ENCODE measurements at places on chromosomes 3 and 15.

GRCh38 chr3:138873471-138874278, 38.9 kb upstream of the PIK3CB start:
- no peak for DNase-seq

DNA sequence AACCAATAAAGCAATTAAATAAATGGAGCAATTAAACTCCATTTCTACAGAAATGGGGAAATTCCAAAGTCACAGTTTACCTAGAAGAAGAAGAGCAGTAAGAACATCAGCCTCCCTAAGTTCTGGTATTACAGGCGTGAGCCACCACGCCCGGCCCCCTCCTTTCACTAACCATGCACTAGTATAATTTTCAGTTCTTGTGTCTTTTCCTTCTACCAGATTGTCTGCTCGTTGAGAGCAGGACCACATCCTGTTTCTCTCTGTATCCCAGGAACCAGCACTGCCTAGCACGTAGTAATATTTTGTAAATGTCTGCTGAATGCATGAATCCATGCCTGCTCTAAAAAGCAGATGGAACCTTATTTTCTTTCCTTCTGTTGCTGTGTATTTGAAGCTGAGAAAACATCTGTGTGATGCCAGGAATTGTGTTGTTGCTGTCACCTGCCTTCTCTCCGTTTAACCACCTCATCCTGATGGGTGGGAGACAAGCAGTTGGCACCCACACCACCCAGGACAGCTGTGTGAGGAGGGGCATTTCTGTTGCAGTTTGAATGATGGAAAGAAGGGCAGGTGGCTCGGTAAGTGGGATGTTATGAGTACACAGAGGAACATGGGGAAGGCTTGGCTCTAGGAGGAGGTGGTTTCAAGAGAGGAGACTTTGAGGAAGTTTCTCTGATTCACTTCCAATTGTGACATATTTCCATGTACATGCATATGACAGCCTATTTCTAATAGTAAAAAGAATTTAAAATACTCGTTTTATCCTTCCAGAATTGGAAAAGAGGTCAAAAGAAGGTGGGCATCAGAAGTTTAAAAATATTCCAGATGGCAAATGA, 30.1 kb downstream of the PXYLP1 start:
- no peak for DNase-seq

GRCh38 chr3:145959457-145960088, 201.4 kb downstream of the PLOD2 start:
- no peak for DNase-seq

- DNase-seq, result no peak
Observed at GRCh38 chr3:87126321-87126720, 100.8 kb upstream of the CHMP2B start.

GRCh38 chr3:56314842-56315241, 153.4 kb downstream of the ERC2 start:
- DNase-seq, result no peak

- no peak for DNase-seq
Observed at GRCh38 chr3:172119266-172119969, 80.0 kb downstream of the FNDC3B start.

- DNase-seq, result no peak
Observed at GRCh38 chr15:71526060-71526820, 284.1 kb upstream of the NR2E3 start.

- DNase-seq, result no peak
Observed at GRCh38 chr15:40927495-40927872, 1.7 kb upstream of the DLL4 start.

GRCh38 chr3:37739579-37740290, 121.9 kb upstream of the CTDSPL start:
- DNase-seq, result no peak

GRCh38 chr3:109921509-109921908, 584.2 kb upstream of the DPPA4 start:
- no peak for DNase-seq

All from activated T-cell treated with anti-CD3 and anti-CD28 coated beads for 4 hours (primary cell).